ENCODE measurements at places on chromosomes 3 and 15.

DNA sequence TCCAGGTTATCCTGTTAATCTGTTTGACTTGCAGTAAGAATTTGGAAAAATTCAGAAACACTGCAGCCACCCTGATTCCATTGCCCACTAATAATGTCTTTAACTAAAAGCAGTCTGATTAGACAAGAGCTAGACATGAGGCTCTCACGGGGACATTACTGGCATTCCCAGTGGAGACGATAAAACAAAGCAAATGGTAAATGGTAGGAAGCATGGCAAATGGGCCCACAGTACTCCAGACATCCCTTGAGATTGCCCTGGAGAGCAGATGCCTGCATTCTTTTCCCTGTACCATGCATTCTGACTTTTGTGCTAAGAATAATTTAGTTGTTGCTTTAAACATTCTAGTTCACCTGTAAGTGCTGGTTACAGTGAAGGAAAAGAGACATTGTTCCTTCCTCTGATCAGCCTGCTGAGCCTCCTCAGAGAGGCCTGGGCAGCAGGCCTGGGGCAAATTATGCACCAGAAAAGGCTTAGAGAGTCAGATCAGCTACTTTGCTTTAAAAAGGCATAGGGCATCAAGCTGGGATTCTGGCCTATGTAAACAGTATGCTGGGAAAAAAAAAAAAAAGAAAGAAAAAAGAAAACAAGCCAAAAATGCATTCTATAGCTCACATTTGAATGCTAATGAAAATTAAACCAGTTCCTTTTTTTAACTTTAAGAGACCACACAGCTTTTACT lies 204.6 kb downstream of the GABRG3 start:
- DNase-seq = no peak

- DNase-seq = no peak
Measured at GRCh38 chr3:124850633-124851032, 36.5 kb downstream of the ITGB5 start.

DNA sequence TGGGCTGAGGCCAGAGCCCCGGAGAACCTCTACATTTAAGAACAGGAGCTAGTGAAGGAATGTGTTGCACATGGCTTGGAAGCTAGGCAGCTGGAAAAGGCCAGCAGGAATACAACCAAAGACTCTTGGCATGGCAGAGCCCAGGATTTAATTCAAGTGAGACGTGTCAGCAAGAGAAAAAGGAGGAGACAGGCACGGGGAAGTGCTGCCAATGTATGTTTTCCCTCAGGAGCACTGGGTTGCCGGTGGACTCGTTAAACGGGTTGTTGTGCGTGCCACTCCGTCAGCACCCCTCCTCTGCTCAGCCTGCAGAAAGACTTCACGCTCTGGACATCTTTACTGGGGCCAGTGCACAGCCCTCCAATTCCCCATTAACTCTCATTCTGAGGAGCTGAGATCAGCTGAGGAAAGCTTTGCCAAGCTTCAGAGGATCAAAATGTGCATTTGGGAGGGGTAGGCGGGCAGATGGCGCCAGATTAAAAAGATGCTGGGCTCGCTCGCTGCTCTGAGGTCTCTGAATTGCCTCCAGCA lies 103.7 kb downstream of the PDZRN3 start:
- DNase-seq = no peak

GRCh38 chr3:7585052-7585451 lies 724.1 kb downstream of the GRM7 start:
- DNase-seq = no peak

- DNase-seq = no peak
Measured at GRCh38 chr3:131421957-131422498, 40.5 kb downstream of the NUDT16 start.

GRCh38 chr3:98893740-98894139 lies 7.8 kb downstream of the DCBLD2 start:
- no peak for DNase-seq

DNA sequence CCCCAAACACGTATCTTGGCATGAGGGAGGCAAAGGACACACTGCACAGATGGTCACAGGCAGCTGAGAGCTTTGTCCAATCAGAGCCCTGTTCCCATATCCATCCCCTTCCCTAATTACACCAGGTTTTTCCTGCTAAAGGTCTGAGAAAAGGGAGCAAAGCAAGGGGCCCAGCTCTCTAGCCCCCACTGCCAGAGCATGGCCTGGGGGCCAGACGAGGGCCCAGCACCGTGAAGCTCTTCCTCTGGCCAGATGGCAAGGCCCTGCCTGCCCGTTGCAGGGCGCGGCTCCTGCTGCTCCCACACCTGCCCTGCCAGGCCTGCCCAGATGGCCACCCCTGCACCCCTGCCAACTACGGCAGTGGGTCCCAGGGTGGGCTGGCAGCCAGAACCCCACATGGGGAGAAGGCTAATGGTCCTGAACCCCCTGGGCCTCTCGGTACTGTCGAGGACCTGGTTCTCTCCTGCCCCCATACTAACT lies 3.2 kb downstream of the SHF start:
- no peak for DNase-seq

DNA sequence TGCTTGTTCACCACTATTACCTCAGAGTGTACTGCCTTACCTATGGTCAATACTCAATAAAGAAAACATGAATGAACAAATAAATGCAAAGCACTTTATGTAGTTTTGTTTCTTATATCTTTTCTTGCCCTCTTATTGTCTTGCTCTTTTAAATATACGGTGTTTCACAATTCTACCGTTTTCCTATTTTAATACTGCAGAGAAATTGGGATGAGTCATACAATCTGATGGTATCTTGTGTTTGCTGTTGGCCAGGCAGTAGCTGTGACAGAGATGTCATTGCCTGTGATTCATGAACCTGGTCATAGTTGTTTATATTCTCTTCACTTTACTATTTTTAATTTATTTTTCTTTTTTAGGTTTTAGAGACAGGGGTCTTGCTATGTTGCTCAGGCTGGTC lies 48.3 kb downstream of the SERP1 start:
- DNase-seq = no peak

- peak; percentile 67 for DNase-seq
Measured at GRCh38 chr3:101850246-101851051, 1.1 kb downstream of the NFKBIZ start.

GRCh38 chr3:171001250-171001893 lies 25.1 kb downstream of the SLC2A2 start:
- no peak for DNase-seq

DNA sequence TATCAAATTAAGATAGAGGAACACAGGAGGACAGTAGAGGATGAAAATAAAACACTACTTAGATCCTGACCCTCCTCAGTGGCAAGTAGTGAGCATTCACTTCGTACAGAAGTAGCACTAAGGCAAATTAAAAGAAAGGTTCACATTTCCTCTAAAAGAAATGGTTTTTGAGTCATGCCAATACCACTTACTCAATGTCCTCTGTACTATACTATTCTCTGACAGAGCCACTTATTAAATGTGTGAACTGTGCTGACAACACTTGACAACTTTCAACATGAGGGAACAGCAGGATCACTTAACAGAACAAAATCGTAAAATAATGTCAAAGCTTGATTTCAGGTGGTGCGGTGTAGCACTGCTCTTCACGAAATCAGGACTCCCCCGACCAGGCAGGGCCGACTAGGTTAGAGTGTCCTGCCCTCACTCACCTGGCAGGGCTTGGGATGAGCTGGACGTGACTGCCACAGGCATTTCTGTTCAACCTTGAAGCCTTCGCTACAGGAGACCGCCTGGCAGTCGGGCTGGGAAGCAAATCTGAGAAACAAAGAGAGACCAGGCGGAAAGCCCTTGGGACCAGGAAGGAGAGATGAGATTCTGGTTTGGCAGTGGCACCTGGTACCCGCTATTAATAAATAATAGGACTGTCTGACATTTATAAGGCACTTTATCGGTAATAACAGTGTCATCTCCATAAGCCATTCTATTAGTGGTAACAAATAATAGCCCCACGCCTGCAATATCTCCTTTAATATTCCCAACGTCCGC lies 611 bp upstream of the SLC27A2 start:
- DNase-seq = no peak

GRCh38 chr3:184748219-184749135 lies 36.6 kb upstream of the MAGEF1 start:
- DNase-seq = no peak

GRCh38 chr3:76025561-76025960 lies 240.2 kb upstream of the ZNF717 start:
- no peak for DNase-seq

GRCh38 chr3:38640661-38641452 lies 8.6 kb downstream of the SCN5A start:
- DNase-seq = no peak

DNA sequence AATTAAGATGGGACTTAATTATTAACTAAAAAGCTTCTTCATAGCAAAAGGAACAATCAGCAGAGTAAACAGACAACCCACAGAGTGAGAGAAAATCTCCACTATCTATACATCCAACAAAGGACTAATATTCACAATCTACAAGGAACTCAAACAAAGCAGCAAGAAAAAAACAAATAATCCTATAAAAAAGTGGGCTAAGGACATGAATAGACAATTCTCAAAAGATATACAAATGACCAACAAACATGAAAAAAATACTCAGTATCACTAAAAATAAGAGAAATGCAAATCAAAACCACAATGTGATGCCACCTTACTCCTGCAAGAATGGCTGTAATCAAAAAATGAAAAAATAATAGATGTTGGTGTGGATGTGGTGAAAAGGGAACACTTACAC lies 103.3 kb downstream of the TBL1XR1 start:
- DNase-seq = no peak

DNA sequence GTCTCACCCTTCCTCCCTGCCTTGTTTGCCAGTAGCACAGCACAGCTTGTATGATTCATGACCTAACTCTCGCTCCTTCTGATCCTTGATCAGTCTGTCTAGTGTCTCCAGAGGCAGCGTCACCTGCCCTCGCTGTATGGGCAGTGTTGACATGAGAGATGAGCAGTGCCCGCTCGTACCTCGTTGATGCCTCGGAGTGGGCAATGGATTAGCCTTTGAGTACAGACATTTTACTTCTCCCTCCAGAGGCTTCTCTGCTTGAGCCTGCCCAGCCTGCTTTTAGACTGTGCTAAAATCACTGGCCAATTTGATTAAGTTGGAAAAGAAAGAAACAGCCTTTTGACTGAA lies 569.0 kb downstream of the NTRK3 start:
- DNase-seq = no peak

GRCh38 chr3:127455541-127456450 lies 134.7 kb downstream of the TPRA1 start:
- peak; percentile 20 for DNase-seq

DNA sequence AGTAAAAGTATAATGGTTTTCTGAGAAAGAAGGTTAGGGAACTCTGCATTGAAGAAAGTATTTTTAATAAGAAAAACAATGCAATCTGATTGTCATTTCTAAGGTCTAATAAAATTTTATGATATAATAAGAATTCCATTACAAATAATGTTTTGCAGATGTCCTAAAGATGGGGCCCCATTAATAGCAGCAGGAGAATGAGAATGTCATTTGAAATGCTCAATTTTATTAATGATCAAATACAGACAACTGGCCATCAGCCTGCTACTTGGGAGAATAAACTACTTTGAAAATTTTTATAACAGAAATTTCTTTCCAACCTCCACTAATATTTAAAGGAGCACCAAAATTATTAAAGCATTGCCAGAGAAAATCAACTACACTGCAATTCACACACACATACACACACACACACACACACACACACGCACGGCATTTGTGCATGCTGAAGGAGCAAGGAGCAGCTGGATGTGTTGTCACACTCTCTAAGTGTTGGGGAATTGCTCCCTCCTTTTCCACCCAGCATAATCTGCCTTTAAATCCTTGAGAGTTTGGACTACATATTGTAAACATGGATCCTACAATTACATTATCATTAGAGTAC lies 109.5 kb downstream of the THRB start:
- DNase-seq = no peak

GRCh38 chr15:60413231-60413824 lies 15.5 kb upstream of the ANXA2 start:
- DNase-seq = no peak

DNA sequence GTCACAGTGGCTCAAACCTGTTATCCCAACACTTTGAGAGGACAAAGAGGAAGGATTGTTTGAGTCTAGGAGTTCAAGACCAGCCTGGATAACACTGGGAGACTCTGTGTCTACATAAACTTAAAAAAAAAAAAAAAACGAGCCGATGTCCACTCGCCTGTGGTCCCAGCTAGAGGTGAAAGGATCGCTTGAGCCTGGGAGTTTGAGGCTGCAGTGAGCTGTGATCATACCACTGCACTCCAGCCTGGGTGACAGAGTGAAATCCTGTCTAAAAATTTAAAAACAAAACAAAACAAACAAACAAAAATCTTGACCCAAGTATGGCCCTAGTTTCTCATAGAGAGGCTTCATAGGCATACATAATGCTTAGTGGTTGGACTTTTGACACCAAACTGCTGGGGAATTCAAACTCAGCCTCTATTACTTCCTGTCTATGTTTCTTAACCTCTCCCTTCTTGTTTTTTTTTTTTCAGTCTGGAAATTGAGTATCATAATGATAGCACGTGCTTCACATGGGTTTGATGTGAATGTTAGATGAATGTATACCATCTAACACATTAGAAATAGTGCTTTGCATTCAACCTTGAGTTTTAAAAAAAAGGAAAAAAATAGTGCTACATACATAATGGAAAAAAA lies 46.4 kb upstream of the CAPN7 start:
- DNase-seq = no peak

DNA sequence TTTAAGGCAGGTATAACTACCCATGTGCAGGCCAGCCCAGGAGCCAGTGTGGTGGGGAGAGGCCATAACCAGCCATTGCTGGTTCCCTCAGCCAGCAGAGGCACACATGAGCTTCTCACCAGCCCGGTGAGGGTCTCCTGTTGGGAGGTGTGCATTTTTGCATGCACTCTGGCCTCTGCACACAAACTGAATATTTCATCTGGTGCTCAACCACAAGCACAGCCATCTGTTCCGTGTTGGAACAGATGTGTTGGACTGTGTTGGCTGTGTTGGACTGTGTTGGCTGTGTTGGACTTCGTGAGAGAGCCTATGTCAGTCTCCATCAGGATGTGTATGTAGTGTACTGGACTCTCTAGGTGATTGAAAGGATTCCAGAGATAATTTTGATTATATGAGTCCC lies 67.2 kb downstream of the RPL39L start:
- DNase-seq = no peak

DNA sequence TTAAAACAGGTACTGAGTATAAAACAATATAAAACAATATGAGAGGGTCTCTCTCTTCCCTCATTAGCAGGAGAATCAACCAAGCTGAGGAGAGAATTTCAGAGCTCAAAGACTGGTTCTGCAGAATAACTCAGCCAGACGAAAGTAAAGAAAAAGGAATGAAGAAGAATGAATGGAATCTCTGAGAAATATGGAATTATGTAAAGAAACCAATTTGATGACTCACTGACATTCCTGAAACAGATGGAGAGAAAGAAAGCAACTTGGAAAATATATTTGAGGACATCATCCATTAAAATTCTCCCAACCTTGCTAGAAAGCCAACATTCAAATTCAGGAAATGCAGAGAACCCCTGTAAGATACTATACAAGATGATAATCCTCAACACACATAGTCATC lies 630.9 kb downstream of the PYDC2 start:
- DNase-seq = peak; percentile 56

Data from fibroblast of skin of left quadriceps (primary cell).